BJ (cell line): ENCODE measurements at places on chromosomes 3 and 15. TPM values are rescaled to one million over a fixed set of nuclear protein-coding genes. Genes with fewer than 3 reads are reported as not detected.

ITGA11 gene
- 47.2 and 72.7 TPM in 2 replicates for polyA plus RNA-seq

TF gene
- 0.15 and 0.36 TPM in 2 replicates for polyA plus RNA-seq

ATP13A5 gene
- not detected in 2 replicates for polyA plus RNA-seq

HACD3 gene
- 40.9 and 56.0 TPM in 2 replicates for polyA plus RNA-seq

GMPPB gene
- 19.0 and 30.0 TPM in 2 replicates for polyA plus RNA-seq

CYP1A2 gene
- polyA plus RNA-seq, result not detected in 2 replicates

ZMYND10 gene
- 0.65 and 1.3 TPM in 2 replicates for polyA plus RNA-seq

ZNF80 gene
- polyA plus RNA-seq, result not detected in 2 replicates

OIP5 gene
- polyA plus RNA-seq, result 4.0 and 5.6 TPM in 2 replicates

UBA3 gene
- 36.6 and 71.8 TPM in 2 replicates for polyA plus RNA-seq

COL6A6 gene
- polyA plus RNA-seq, result not detected in 2 replicates

ISLR gene
- 33.7 and 64.0 TPM in 2 replicates for polyA plus RNA-seq

CCR8 gene
- not detected in 2 replicates for polyA plus RNA-seq

SAXO2 gene
- polyA plus RNA-seq, result 0.45 and 0.49 TPM in 2 replicates

SMARCC1 gene
- polyA plus RNA-seq, result 14.8 and 25.8 TPM in 2 replicates

CHRNA3 gene
- polyA plus RNA-seq, result not detected in 2 replicates

TNIK gene
- polyA plus RNA-seq, result 2.1 and 3.9 TPM in 2 replicates

CYP11A1 gene
- 0.63 and 0.70 TPM in 2 replicates for polyA plus RNA-seq

ATP6V1A gene
- 14.5 and 29.7 TPM in 2 replicates for polyA plus RNA-seq

ZNF501 gene
- 3.7 and 4.8 TPM in 2 replicates for polyA plus RNA-seq

RABL3 gene
- polyA plus RNA-seq, result 2.6 and 5.8 TPM in 2 replicates

TGM5 gene
- polyA plus RNA-seq, result not detected in 2 replicates

CADM2 gene
- polyA plus RNA-seq, result not detected in 2 replicates

ARHGEF26 gene
- polyA plus RNA-seq, result 0.05 and 0.10 TPM in 2 replicates

EHD4 gene
- polyA plus RNA-seq, result 14.9 and 17.0 TPM in 2 replicates

ADGRG7 gene
- not detected in 2 replicates for polyA plus RNA-seq

IL17RC gene
- 14.7 and 28.1 TPM in 2 replicates for polyA plus RNA-seq

CEP19 gene
- 1.9 and 2.4 TPM in 2 replicates for polyA plus RNA-seq

MOBP gene
- not detected in 2 replicates for polyA plus RNA-seq

IFT122 gene
- polyA plus RNA-seq, result 15.8 and 27.8 TPM in 2 replicates

TTLL13 gene
- 0.04 and 0.05 TPM in 2 replicates for polyA plus RNA-seq

COL6A5 gene
- not detected in 2 replicates for polyA plus RNA-seq

ECE2 gene
- not detected in 2 replicates for polyA plus RNA-seq

MESP1 gene
- polyA plus RNA-seq, result 0.20 and 0.49 TPM in 2 replicates

FGF12 gene
- 0.11 TPM in 1 of 2 replicates, not detected in the other for polyA plus RNA-seq

CACNA2D2 gene
- polyA plus RNA-seq, result 0.04 and 0.11 TPM in 2 replicates

CADPS gene
- not detected in 2 replicates for polyA plus RNA-seq

RPP25 gene
- polyA plus RNA-seq, result 0.92 and 1.3 TPM in 2 replicates

CCDC33 gene
- polyA plus RNA-seq, result 0.18 and 0.26 TPM in 2 replicates

ZNF197 gene
- 6.8 and 8.0 TPM in 2 replicates for polyA plus RNA-seq

KCNMB3 gene
- polyA plus RNA-seq, result 0.83 and 1.3 TPM in 2 replicates

EFCAB12 gene
- 0.02 and 0.05 TPM in 2 replicates for polyA plus RNA-seq

SENP2 gene
- polyA plus RNA-seq, result 9.9 and 16.9 TPM in 2 replicates

CPN2 gene
- polyA plus RNA-seq, result not detected in 2 replicates
